K562 (cell line): ENCODE measurements at places on chromosomes 6 and 20. TPM values are rescaled to one million over a fixed set of nuclear protein-coding genes. Genes with fewer than 3 reads are reported as not detected.

PRR3 gene
- 34.6 and 38.0 TPM in 2 replicates for polyA plus RNA-seq

ERVFRD-1 gene
- polyA plus RNA-seq, result 0.05 TPM in 2 replicates

SLC22A1 gene
- 0.24 TPM in 1 of 2 replicates, not detected in the other for polyA plus RNA-seq

DNA sequence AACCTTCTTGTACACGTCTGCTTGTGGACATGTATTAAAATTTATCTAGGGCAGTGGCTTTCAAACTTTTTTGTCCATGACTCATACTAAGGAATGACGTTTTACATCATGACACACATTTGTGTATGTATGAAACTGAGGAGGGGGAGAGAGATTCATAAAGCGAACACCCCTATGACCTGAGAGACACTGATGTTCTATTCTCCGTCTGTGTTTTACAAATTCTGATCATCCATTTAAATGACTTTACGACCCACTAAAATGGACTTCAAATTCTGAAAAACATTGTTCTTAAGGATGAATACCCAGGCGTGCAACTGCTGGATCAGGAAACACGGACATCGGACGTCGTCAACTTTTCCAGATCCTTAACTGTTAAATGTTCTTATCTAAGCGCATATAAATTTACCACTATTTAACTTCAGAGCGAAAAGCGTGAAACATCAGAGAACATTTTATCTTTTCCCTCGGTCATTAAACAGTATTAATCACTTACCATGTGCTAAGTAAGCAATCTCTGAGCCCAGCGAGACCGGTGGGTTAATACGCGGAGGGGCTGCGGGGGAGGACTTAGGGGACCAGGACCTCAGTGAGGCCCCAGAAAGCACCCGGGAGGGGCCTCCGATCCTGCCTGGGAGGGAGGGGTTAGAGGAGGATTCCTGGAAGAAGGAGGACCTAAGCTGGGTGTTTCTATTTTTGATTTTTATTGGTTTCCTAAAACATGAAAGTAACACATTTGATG lies 1.2 kb downstream of the PLAGL1 start:
- H3K4me1 ChIP-seq, result no peaks in the 10 kb centered on the region; the same call in 2 of the 3 replicates
- H3K27ac ChIP-seq, result peak overlapping the region; percentile 47
- peak; percentile 71 for DNase-seq
- no peaks in the 10 kb centered on the region; the same call in 2 of the 3 replicates for H3K36me3 ChIP-seq

DNA sequence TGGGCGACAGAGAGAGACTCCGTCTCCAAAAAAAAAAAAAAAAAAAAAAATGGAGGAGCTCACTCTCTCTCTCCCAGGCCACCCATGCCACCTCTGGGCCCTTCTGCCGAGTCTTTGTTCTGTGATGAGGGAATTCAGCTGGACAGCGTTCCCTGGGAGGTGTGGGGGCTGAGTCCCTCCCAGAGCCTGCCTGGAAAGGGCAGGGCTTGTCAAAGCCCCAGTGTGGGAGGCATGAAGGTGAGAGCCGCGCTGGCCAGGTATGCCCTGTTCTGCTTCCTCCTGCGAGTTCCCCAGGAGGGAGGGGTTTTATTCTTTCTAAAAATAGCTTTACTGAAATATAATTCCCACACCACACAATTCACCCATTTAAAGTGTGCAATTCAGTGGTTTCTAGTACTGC lies 69.6 kb downstream of the TMEM242 start:
- H3K27ac ChIP-seq, result no peak overlapping the region
- DNase-seq, result no peak
- peaks cover 1% of the 10 kb centered on the region; the same call in 1 of the 2 replicates for H3K4me1 ChIP-seq
- no peaks in the 10 kb centered on the region for H3K36me3 ChIP-seq
- H3K27me3 ChIP-seq, result peaks cover 68% of the 10 kb centered on the region
- H3K4me3 ChIP-seq, result no peak overlapping the region

DNA sequence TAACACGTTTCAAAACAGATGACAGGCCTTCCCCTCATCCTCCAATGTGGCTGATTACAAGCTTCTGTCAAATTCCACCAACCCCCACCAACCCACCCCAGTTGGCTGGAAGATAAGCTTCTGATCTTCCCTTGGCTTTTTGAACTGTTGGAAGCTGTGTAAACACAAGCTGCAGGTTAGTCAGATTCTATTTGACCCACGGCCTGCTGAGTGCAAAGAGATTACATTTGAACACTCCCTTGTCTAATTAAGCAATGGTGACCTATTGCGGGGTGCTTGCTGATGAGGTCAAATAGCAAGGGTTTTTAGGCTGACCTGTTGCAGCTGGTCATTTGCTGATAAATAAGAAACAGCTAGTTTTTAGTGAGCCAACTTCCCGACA lies 379.7 kb downstream of the BMP2 start:
- no peaks in the 10 kb centered on the region for H3K4me1 ChIP-seq
- DNase-seq, result no peak
- H3K36me3 ChIP-seq, result no peaks in the 10 kb centered on the region
- no peak overlapping the region for H3K27ac ChIP-seq
- no peak overlapping the region for H3K4me3 ChIP-seq
